Stimulated activated CD8-positive, alpha-beta memory T cell treated with anti-CD3 and anti-CD28 coated beads, Interleukin-4, amount 100 ng/mL, for 4 hours (primary cell): ENCODE measurements at places on chromosomes 4 and X.

GRCh38 chr4:88697588-88698329 is at the start of gene NAP1L5:
TSS of gene NAP1L5 (minus strand) at chr4:88697829. CDS start at chr4:88697754, 75 bp downstream.
- DNase-seq = peak; percentile 45

DNA sequence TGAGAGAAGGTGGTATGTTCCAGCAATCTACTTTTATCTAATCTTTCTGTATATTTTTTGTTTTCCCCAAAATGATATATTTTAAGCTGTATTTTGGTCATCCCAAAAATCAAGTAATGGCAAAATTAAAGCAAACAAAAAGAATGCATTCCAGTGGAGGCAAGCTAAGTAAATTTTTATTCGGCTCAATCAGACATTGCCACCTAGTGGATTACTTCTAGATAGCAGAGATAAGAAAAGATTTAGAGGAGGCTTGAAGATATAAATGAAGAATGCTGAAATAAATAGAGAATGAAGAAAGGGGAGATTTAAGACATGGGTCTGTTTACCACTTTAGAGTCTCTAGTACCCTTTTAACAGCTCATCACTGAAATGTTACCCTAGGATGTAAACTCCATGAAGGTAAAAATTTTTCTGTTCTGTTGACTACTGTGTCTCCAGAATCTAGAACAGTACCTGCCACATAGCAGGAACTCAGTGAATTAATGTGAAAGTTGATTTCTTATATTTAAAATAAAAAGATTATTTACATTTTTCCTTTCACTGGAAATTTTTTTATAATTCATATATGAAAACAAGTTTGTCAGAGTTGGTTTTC is 110.9 kb upstream of the ANK2 start:
- no peak for DNase-seq

- no peak for DNase-seq
These were observed 83.2 kb downstream of the GPAT3 start for GRCh38 chr4:83618991-83619645.

GRCh38 chrX:72245461-72246089 is 6.7 kb upstream of the ERCC6L start:
- no peak for DNase-seq

GRCh38 chr4:72641611-72642010 is 72.6 kb upstream of the ADAMTS3 start:
- no peak for DNase-seq

DNA sequence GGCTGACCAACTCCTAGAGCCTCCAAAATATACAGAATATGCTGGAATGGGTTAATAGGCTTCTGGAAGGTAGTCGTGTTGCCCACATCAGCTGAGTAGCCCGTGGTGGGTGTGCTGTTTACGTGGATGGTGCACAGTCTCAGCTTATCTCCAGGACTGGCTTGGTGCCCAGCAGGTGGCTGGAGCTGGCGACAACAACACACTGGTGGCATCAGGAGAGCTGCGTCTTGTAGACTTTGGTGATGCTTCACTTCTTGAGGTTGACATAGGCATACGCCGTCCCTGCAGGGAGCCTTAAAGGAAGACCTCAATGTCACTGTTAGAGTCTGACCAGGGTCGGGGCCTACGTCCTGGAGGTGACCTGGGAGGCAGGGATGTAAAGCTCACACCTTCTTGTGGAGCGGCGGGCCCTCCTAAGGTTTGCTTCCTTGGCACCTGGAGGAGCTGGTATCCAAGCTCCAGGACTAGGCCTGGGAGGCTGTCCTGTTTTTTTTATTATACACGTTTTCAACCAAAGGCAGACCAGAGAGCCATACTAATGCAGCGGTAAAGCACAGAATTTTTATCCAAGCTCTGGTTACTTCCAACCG is 26.5 kb upstream of the RBMX start:
- no peak for DNase-seq

- DNase-seq = no peak
These were observed 52.8 kb downstream of the ANAPC10 start for GRCh38 chr4:145045180-145045579.

DNA sequence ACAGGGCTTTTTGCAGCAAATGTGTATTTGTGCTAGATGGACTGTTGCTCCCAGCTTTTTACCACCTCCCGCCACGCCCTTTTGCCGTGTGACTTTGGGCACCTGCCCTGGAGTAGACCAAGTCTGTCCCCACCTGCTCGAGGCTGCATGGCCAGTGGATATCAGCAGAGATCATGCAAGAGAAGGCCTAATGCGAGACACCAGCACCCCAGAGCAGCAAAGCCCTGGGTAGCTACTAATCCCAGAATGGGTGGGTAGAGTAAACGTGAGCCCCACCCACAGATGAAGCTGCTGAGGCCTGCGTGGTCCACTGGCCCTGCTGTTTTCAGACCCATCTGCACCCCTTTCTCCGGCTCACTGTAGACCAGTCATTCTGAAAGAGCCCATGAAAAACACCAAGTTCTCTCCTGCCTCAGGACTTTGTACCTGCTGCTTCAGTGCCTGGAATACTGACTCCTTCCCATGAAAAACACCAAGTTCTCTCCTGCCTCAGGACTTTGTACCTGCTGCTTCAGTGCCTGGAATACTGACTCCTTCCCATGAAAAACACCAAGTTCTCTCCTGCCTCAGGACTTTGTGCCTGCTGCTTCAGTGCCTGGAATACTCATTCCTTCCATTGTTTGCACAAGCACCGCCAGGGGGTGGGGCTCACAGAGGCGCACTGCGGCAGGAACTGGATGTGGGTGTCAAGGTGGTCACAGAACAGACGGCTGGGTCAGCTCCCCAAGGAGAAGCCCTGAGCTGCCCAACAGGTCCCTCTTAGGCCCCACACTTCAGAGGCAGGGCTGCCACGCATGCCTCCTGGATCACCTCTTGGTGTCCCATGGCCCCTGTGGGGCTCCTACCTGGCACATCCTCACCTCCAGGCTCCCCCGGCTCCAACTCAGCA is 5.1 kb upstream of the TNIP2 start:
- no peak for DNase-seq

GRCh38 chrX:109889289-109890006 is 113.5 kb upstream of the TMEM164 start:
- DNase-seq = no peak
